ENCODE measurements at places on chromosomes 1 and 21.

GRCh38 chr1:199073166-199073565 lies 434.3 kb downstream of the PTPRC start:
- no peak for DNase-seq

- DNase-seq: no peak
These were observed 6.0 kb upstream of the CD2 start for GRCh38 chr1:116748272-116748671.

DNA sequence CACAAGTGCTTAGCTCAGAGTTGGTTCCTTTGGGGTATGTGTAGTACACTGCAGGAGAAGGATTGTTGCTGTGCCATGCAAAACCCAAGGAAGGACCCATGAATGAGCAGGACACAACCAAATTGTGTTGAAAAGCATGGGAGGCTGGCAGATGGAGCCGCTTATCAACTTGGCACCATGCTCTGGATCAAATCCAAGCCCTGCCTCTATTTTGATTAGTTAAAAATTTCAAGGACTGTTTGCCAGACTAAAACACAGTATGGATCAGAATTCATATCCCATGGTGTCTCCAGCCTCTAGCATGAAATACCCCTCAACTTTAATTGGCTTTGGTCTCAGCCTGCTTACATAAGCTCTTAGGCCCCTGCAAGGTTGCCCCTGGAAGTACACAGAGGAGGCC lies 27.8 kb downstream of the CCDC185 start:
- no peak for DNase-seq

- no peak for DNase-seq
These were observed 2.0 kb upstream of the WNT2B start for GRCh38 chr1:112506731-112507130.

DNA sequence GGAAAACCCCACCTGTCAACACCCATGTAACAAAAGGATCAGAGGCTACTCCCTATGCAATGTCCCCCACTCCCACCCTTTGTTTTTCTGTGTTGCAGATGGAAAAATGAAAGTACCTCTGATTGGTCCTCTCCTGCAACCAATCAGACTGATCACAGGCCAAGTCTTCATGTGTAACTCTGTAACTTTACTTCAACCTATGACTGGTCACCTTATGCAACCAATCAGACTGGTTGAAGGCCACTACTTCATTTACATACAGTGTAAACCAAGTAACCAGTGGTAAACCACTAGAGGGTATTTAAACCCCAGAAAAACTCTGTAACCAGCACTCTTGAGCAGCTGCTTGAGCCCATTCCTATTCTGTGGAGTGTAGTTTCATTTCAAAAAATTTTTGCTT lies 266.3 kb upstream of the OLFM3 start:
- no peak for DNase-seq

DNA sequence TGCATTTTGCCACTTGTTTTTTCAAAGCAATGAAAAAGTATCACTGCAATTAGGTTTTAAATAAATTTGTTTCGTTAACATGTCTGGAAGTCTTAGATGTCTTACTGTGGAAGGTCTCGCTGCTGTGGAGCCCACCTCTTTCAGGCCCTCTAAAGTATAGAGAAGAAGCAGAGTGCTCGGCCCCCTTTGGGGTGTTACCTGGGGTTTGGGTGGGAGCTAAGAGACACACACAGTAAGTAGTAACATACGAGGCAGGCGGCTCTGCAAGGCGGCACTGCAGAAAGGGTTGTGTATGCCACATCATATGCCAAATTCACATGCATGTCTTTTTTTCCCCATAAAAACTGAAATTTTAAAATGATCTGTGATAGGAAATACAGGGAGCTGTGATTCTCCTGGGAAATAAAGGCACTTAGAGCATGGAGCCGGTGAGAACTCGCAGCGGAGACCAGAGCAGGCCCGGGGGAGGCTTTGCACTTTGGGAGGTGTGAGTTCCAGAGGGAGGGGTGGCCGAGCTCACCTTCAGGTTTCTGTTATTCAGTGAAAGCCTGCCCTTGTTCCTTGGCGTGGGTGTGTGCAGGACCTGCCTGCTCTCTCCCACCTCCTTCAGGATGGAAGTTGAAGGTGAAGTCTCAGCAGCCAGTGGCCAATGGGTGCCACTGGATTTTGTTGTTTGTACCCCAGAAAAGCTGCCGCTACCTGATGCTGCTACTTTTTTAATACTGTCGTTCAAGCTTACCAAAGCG lies 35.7 kb upstream of the PWP2 start:
- DNase-seq: no peak

Data from Panc1 (cell line).